Mucosa of descending colon (tissue), 3 donors: ENCODE measurements at places on chromosomes 1 and 21. TPM values are rescaled to one million over a fixed set of nuclear protein-coding genes. Genes with fewer than 3 reads are reported as not detected.

The CFAP107 gene
- not detected for total RNA-seq

The OR2T2 gene
- total RNA-seq: not detected

The IGFN1 gene
- total RNA-seq: 0.03 TPM

The SPRR5 gene
- not detected for total RNA-seq

The RGS4 gene
- total RNA-seq: 0.46 TPM

The HAO2 gene
- not detected for total RNA-seq

The UBXN10 gene
- total RNA-seq: 5.8 TPM

The ZSWIM5 gene
- total RNA-seq: 16.5 TPM

The TNFRSF4 gene
- 1.2 TPM for total RNA-seq

The ZBTB8OS gene
- 40.9 TPM for total RNA-seq

The MPL gene
- total RNA-seq: 1.0 TPM

The TMEM81 gene
- 3.8 TPM for total RNA-seq

The AXDND1 gene
- total RNA-seq: 5.6 TPM

The LCE1C gene
- not detected for total RNA-seq

The TFF3 gene
- total RNA-seq: 2,419 TPM

The GLIS1 gene
- 0.09 TPM for total RNA-seq

The LAPTM5 gene
- total RNA-seq: 71.1 TPM

The SGIP1 gene
- total RNA-seq: 0.65 TPM

The IL19 gene
- total RNA-seq: not detected

The TNNI3K gene
- 1.1 TPM for total RNA-seq

The CHTOP gene
- 64.2 TPM for total RNA-seq

The RSPH1 gene
- total RNA-seq: 4.5 TPM

The SLC37A1 gene
- total RNA-seq: 179 TPM

The SAMSN1 gene
- total RNA-seq: 3.2 TPM

The STYXL2 gene
- total RNA-seq: 0.17 TPM

The OR10Z1 gene
- not detected for total RNA-seq

The RAB3B gene
- total RNA-seq: 3.6 TPM

The AK5 gene
- 0.51 TPM for total RNA-seq

The LRRC3 gene
- 2.1 TPM for total RNA-seq

The PTPRU gene
- 1.8 TPM for total RNA-seq

The AMPD1 gene
- 0.44 TPM for total RNA-seq

The LRRC53 gene
- not detected for total RNA-seq

The SMPDL3B gene
- 17.3 TPM for total RNA-seq

The OLIG2 gene
- total RNA-seq: not detected

The IARS2 gene
- 73.6 TPM for total RNA-seq

The C1orf115 gene
- total RNA-seq: 53.2 TPM

The DNAH14 gene
- 10.0 TPM for total RNA-seq

The GCSAML gene
- 0.89 TPM for total RNA-seq

The IQCC gene
- total RNA-seq: 2.2 TPM

The RHBDL2 gene
- total RNA-seq: 50.5 TPM

The F5 gene
- total RNA-seq: 2.5 TPM

The PAQR7 gene
- 2.5 TPM for total RNA-seq

The TAGLN2 gene
- total RNA-seq: 137 TPM

The RGS8 gene
- total RNA-seq: not detected

The PRXL2B gene
- 45.2 TPM for total RNA-seq
